Esophagus squamous epithelium (tissue), 5 donors: ENCODE measurements at places on chromosomes 2 and 18.

GRCh38 chr18:25651553-25651952, 299.6 kb upstream of the ZNF521 start:
- DNase-seq, result no peak

GRCh38 chr18:7155092-7155491, 37.5 kb upstream of the LAMA1 start:
- no peak for DNase-seq

DNA sequence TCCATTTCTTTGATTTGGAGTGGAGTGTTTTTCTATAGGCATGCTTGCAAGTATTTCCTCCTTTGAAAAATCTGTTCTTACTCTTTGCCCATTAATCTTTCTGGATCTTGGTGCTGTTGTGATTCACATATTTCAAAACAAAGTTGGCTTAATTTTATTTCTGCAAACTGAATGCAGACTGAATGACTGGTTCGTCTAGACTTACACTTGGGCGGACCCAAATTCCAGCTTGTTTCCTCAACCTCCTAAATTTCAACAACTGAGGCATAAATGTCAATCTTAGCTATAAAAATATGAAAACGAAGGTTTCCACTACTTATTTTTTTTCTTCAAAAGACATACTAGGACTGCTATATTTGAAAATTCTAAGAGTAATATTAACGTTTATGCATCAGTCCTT, 59.0 kb downstream of the ANKRD44 start:
- no peak for DNase-seq

GRCh38 chr18:10416065-10416464, 38.4 kb upstream of the APCDD1 start:
- DNase-seq, result no peak

GRCh38 chr18:51011709-51012108, 18.3 kb upstream of the SMAD4 start:
- DNase-seq, result no peak

GRCh38 chr2:108943751-108944150, 45.3 kb downstream of the EDAR start:
- DNase-seq, result no peak

DNA sequence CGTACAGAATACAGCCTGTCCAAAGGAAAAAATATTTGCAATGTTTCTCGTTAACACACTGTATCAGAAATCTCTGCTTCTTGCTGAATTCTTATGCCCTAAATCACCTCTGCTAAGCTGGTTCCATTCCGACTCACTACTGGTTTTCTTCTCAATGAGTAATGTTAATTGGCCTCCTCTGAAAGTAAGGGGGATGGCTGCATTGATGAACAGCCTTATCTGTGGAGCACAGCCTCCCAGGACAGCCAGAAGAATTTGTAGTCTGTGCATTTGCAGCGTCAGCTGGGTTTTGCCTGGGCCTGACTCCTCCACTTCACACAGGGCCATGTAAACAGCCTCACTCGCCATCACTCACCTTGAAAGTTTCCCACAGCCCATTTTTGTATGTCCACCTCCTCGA, 127.7 kb downstream of the RNF152 start:
- DNase-seq, result no peak

DNA sequence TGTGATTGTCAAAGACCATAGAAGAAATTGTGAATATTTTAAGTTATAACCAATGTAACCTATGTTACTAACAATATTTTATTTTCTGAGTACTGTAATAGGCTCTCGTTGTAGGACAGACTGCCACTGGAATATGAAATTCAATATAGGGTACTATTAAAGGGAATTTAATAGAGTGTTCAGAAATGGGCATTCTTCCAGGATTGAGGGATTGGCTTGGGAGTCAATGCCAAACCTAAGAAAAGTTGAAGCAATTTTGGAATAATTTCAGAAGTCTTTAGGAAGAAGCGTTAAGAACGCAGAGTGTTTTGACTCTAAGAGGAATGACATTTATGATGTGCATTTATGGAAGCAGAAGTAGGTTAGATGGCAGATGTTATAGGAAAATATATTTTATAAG, 79.0 kb downstream of the ACVR2A start:
- no peak for DNase-seq

DNA sequence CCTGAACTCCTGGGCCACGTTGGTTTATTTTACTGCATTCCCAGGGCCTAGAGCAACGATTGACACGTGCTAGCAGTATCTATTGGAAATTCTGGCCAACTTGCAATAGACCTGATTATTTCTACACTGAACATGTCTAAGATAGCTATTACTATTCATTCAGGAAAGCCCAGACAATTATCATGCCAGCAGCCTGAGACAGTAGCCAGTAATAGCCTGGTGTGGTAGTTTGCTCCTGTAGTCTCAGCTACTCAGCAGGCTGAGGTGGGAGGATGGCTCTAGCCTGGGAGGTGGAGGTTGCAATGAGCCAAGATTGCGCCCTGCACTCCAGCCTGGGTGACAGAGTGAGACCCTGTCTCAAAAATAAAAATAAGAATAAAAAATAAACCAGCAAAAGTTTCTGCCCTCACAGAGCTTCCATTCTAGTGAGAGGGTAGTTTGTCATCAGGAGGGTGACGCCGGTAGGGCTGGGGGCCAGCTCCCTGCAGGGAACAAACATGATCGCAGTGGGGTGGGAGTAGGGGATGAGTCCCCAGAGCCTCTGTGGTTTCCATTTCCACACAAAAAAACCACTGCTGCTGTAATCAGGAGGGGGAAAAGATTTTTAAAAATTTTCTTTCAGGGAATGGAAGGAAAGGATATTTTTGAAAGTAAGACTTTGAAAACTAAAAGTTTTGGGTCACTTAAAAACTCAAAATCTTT, 4.3 kb downstream of the CASP8 start:
- DNase-seq, result no peak

GRCh38 chr2:48343571-48344440, 186.1 kb upstream of the STON1 start:
- no peak for DNase-seq

DNA sequence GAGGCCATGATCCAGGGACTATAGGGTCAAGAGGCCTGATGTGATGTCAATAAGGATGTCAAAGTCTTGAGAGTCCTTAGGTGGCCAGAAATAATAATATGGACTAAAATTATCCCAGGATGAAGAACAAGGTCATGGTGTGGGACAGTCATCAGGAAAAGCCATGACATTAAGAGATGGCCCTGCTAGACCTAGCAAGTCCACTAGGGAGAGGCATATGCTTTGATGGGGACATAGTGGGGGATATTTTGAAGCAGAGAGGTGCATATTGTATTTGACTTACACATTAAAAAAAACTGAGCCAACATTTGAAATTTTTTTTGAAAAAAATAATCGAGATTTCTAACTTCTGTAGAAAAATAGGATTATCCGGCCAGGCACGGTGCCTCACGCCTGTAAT, 53.3 kb upstream of the CXCR4 start:
- DNase-seq, result no peak

GRCh38 chr2:219701847-219702634, 74.6 kb downstream of the SLC4A3 start:
- DNase-seq, result no peak

- no peak for DNase-seq
Measured at GRCh38 chr18:8114480-8114879, 494.8 kb upstream of the RAB12 start.

DNA sequence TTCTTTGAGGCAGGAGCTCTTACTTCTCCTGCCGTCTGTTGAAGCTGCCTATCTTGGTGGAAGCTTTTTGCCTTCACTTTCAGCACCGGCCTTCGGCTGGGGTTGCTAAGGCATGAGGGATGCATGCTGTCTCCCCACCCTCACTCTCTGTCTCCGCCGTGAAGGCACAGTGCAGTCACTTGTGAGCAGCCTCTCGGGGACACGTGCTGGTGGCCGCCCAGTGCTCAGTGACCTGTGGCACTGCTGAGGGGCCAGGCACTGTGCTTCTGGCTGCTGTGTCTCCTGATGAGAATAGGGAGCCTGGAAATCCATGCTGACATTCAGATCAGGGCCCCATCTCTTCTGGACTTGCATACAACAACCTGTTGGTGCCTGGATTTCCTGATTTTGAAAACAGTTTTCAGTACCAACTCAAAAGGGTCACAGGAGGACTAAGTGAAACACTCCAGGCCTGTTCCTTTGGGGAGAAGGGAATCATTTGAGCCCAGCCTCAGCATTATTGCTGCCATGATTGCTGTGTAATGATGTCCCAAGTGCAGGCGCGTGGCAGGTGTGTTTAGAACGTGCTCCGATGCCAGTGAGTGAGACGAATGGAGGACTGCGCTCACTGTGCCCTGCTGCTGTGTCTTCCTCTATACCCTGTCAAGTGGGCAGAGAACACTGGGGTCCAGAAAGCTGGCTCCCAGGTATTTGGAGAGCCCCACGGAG, 218.1 kb downstream of the SEPTIN10 start:
- no peak for DNase-seq

GRCh38 chr18:74353169-74353775, 37.6 kb downstream of the C18orf63 start:
- no peak for DNase-seq

DNA sequence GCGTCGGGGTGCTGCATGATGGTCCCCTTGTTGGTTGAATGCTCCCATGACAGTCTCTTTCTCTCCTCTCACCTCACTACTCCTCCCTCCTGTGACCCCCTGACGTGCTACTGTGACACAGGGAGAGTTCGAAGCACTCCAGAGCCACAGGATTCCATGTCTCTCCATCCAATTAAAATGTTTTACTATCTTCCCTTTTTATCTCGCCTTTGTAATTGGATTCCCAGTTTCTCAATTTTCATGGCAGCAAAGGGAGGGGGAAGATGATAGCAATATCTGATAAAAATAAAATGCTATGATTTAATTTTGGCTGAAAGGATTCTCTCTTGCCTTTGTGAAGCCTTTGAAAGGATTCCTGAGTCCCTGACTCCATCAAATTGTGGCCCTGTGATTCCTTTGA, 271.9 kb upstream of the SLC14A2 start:
- DNase-seq, result no peak

DNA sequence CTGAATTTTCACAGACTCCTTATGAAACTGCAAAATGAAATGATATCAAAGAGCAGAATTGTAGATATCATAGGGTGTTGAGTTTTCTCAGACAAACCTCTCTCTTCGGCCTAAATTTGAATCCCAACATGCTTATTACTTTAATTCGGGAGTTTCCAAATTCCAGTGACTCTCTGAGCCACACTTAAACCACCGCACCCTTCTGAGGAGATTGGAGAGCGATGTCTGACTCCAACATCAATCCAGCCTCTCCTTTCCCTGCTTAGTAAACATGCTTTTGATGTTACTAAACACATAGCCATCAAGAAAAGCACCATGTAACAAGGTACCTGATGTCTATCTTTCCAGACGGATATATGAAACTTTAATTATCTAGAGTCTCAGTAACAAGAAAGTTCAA, 103.1 kb upstream of the ARHGAP28 start:
- DNase-seq, result no peak

GRCh38 chr2:160492401-160493226, 993 bp downstream of the RBMS1 start:
- no peak for DNase-seq

DNA sequence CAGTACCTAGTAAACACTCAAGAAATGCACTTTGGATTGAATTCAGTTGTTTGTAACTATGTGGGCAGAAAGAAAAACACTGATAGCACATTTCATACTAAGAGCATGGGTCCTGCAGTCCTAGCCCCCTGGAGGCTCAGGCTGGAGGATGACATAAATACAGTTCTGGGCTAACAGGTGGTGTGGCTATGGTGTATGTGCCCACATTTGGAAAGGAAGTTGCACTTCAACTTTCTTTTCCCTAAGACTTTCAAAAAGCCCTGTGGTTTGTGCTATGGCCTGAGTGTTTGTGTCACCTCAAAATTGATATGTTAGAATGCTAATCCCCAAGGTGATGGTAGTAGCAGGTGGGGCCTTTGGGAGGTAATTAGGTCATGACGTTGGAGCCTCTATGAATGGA, 218.2 kb downstream of the CDCA7 start:
- no peak for DNase-seq

DNA sequence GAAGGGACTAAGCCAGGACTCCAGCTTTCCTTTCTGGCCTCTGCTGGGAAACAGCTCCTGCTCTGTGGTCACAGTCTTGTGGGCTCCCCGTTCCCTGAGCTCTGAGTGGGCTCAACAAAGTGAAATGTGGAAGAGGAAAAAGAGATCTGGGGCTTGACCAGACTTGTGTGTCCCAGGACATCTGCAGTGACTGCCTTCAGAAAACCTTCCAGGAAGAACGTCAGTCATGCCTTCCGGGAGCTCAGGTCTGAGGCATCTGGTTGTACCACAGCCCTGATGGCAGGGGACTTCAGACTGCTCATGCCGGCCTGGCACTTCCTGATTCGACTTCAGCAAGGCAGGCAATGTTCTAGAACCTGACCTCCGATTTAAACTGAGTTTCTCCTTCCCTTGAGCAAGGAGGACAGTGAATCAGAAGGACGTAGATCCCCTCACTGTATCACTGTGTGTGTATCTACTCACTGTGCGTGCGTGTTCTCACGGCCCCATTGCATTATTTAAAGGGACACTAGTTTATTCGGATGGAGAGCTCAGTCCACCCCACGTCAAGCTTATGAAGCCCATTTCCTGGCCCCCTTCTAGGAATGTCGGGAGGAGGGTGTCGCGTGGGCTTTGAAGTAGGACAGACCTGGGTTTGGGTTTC, 548 bp upstream of the FBLN7 start:
- no peak for DNase-seq

GRCh38 chr18:36015629-36016028, 43.1 kb downstream of the RMP24 start:
- no peak for DNase-seq

DNA sequence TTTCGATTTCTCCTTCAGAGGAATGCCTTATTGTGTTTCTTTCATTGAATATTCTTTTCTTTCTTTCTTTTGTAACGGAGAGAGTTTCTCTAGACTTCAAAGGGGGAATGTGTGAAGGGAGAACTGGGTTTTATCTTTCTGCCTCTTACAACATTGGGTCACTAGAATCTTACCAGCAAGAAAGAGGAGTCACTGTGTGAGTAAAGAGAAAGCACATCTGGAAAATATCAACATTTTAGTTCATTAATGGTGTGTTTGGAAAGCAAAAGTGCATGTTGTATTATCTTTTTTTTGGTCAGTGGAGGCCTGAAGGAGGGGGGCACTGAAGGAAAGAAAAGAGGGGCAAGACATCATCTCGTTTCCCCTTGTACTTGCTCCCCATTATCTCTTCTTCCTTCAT, 86.6 kb upstream of the THOC1 start:
- no peak for DNase-seq

- no peak for DNase-seq
Measured at GRCh38 chr2:171793691-171794678, 100.1 kb downstream of the SLC25A12 start.

DNA sequence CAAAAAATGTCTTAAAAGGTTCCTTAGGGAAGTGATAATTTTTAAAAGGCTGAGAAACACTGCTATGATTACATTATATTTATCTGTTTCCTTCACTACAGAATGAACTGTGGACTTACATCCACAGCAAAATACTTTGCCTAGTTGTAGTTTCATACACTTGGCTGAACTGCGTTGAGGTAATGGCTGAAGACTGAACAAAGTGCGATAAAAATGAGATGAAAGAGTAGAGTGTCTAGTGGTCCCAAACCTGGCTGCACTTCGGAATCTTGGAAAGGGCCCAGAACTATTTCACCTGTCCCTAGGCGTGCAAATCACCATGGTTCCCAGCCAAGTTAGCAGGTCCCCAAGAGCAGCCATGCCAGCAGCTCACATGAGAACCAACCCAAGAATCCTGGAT, 18.2 kb upstream of the IHH start:
- DNase-seq, result no peak

GRCh38 chr2:159903443-159904126, 105.6 kb upstream of the CD302 start:
- no peak for DNase-seq
